Activated naive CD4-positive, alpha-beta T cell treated with anti-CD3 and anti-CD28 coated beads, Interleukin-2, amount 10 ng/mL, durations not matched to agents 7 days and 5 days (primary cell): ENCODE measurements at places on chromosomes 1 and 21.

DNA sequence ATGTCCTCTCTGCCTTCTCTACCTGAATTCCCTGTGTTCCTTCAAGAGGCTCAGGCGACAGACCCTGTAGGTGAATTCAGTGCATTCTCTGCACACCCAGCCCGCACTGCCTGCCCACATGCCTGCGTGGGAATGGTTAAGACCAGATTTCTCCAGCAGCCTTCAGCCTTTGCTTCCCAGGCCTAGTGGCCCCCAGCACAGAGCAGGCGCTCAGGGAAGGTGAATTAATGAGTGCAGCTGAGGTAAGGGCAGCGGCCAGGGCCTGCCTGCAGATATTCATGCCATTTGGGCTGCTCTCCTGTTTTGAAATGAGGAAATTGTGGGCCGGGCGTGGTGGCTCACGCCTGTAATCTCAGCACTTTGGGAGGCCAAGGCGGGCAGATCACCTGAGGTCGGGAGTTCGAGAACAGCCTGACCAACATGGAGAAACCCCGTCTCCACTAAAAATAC is 45.5 kb downstream of the IER5 start:
- DNase-seq: no peak
- no peaks in the 10 kb centered on the region for H3K36me3 ChIP-seq
- H3K27ac ChIP-seq: no peak overlapping the region
- H3K27me3 ChIP-seq: peaks cover 38% of the 10 kb centered on the region
- H3K4me3 ChIP-seq: peak overlapping the region; percentile 11
- peaks cover 66% of the 10 kb centered on the region for H3K4me1 ChIP-seq

DNA sequence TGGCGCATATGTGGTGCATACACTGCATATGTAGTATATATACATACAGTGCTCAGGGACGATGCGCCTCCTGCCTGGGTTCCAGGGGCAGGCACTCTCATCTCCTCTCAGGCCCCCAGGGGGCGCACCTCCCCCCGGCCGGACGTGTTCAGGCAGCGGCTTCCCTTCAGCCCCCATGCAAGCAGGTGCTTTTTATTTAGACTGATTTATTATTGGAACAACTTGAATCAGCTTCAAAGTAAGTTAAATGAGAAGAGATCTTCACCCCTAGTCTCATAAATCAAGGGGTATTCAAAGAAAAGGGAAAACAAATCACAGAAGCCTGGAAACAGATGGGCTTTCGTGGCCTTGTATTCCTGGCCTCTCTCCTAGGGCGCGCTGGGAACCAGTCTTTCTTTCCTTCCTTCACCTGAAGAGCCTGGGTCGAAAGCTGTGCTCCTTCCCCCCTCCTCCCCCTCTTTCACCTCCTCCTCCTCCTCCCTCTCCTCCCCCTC is 64.6 kb downstream of the UBIAD1 start:
- H3K36me3 ChIP-seq: no peaks in the 10 kb centered on the region
- H3K4me1 ChIP-seq: peaks cover 35% of the 10 kb centered on the region
- H3K27me3 ChIP-seq: peaks cover 56% of the 10 kb centered on the region

GRCh38 chr1:43382027-43382779 is 7.4 kb downstream of the MED8 start:
- H3K27ac ChIP-seq: no peak overlapping the region
- peaks cover 37% of the 10 kb centered on the region for H3K36me3 ChIP-seq
- H3K27me3 ChIP-seq: no peaks in the 10 kb centered on the region
- DNase-seq: no peak
- H3K4me1 ChIP-seq: peaks cover 6% of the 10 kb centered on the region

DNA sequence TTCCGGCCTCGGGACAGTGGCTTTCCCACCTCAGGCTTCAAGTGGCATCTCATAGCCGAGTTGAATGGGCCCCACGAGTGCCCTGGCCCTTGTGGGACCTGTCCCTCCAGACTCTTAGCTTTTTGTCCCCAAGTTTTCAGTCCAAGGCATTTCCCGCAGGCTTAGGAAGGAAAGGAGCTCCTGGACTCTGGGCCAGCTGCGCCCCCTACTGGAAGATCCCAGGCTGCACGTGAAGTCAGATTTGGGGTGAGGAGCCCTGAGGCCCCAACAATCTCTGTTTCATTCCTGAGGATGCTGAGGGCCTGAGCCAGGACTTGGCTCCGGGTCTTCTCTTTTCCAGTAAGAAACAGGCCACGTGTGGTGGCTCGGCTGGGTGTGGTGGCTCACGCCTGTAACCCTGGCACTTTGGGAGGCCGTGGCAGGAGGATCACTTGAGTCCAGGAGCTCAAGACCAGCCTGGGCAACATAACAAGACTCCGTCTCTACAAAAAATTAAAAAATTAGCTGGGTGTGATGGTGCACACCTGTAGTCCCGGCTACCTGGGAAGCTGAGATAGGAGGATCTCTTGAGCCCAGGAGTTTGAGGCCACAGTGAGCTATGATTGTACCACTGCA is 67.4 kb downstream of the ARHGEF10L start:
- H3K27ac ChIP-seq: no peak overlapping the region
- no peaks in the 10 kb centered on the region for H3K4me1 ChIP-seq
- peaks cover 8% of the 10 kb centered on the region for H3K27me3 ChIP-seq
- peak; percentile 69 for DNase-seq
- H3K36me3 ChIP-seq: no peaks in the 10 kb centered on the region
- H3K4me3 ChIP-seq: no peak overlapping the region

- no peak for DNase-seq
- peaks cover 7% of the 10 kb centered on the region for H3K27me3 ChIP-seq
- H3K27ac ChIP-seq: no peak overlapping the region
These were observed 17.6 kb upstream of the RWDD3 start for GRCh38 chr1:95216292-95216990.

GRCh38 chr1:109985247-109986053 is 885 bp downstream of the AHCYL1 start:
- DNase-seq: no peak
- H3K27ac ChIP-seq: peak overlapping the region; percentile 91
- peak overlapping the region; percentile 90 for H3K4me3 ChIP-seq
- H3K36me3 ChIP-seq: peaks cover 15% of the 10 kb centered on the region
- H3K27me3 ChIP-seq: peaks cover 17% of the 10 kb centered on the region

GRCh38 chr1:114224196-114224907 is 70.7 kb upstream of the SYT6 start:
- no peak overlapping the region for H3K4me3 ChIP-seq
- H3K27ac ChIP-seq: no peak overlapping the region
- peaks cover 4% of the 10 kb centered on the region for H3K27me3 ChIP-seq
- no peaks in the 10 kb centered on the region for H3K4me1 ChIP-seq
- DNase-seq: no peak

- no peak overlapping the region for H3K27ac ChIP-seq
- peaks cover 5% of the 10 kb centered on the region for H3K27me3 ChIP-seq
- H3K36me3 ChIP-seq: no peaks in the 10 kb centered on the region
- H3K4me1 ChIP-seq: no peaks in the 10 kb centered on the region
- H3K4me3 ChIP-seq: no peak overlapping the region
These were observed 7.6 kb downstream of the CYP4X1 start for GRCh38 chr1:47031059-47031458.

DNA sequence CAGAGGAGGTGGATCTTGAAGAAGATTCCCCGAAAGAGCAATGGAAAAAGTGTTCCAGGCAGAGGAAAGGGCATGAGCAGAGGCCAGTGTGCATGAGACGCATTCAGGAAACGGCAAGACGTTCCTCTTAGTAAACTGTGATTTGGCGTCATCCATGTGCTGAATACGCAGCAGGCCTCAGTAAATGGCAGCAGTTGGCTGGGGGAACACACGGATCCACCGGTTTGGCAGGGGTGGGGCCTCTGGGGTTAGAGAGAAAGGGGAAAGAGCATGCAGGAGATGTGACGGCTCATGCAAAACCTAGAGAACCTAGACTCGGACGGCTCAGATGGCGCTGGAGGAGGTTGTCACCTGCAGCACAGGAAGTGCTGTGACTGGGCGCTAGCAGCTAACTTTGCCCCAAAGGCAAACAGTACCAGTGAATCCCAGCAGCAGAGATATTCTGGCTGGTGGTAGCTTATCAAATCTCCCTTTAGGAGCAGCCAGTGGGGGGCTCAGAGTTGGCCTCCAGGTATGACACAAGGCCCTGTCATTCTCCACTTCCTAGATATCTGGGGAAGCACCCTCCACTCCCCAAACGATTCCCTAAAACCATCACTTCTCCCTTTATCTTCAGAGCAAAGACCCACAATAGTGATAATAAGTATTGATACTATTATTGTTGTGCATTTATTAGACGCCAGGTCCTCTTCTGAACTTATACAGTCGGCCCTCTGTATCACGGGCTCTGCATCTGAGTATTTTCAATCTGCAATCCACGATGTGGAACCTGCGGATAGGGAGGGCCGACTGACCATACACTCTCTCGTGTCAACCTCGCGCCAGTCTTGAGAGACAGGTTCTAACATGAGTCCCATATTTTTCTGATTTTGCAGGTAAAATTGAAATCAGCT is 7.6 kb downstream of the LAPTM5 start:
- peak overlapping the region; percentile 99 for H3K27ac ChIP-seq
- peaks cover 100% of the 10 kb centered on the region for H3K4me1 ChIP-seq
- peak overlapping the region; percentile 78 for H3K4me3 ChIP-seq
- H3K36me3 ChIP-seq: peaks cover 76% of the 10 kb centered on the region

DNA sequence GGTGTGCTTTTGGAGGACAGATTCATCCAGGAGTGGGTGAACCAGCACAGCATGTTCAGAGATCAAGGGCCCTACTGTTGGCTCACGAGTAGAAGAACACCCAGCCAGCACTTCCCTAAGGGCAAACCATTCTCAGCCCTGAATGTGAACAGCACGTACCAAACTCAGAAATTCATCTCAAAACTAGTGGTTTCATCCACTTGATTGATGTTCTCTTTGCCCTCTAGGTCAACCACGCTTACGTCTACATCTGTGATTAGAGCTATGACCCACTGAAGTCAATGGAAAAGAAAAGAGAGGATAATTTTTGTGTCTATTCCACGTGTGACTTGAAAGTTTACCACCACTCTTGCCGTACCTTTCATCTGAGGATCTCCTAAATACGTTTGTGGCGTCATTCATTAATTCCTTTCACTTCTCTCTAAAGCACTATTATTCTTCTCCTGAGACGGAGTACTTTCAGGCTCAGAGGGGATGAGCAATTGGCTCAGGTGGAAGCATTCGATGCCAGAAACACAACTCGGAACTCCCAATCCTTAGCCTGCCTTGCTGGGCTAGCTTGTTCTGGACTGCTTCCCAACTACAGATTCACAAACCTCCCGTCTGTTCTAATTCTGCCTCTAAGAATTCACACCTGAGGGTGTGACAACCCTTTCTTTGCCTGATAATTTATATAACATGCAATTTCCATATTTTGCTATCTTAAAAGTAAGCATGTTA is 57.3 kb upstream of the HIVEP3 start:
- peaks cover 10% of the 10 kb centered on the region for H3K4me1 ChIP-seq
- H3K36me3 ChIP-seq: peaks cover 2% of the 10 kb centered on the region
- no peak overlapping the region for H3K27ac ChIP-seq
- DNase-seq: no peak
- H3K4me3 ChIP-seq: no peak overlapping the region

- H3K36me3 ChIP-seq: peaks cover 18% of the 10 kb centered on the region
- DNase-seq: no peak
- no peaks in the 10 kb centered on the region for H3K27me3 ChIP-seq
- H3K4me3 ChIP-seq: no peak overlapping the region
- H3K27ac ChIP-seq: no peak overlapping the region
These were observed 6.8 kb downstream of the TPRG1L start for GRCh38 chr1:3631320-3632260.

DNA sequence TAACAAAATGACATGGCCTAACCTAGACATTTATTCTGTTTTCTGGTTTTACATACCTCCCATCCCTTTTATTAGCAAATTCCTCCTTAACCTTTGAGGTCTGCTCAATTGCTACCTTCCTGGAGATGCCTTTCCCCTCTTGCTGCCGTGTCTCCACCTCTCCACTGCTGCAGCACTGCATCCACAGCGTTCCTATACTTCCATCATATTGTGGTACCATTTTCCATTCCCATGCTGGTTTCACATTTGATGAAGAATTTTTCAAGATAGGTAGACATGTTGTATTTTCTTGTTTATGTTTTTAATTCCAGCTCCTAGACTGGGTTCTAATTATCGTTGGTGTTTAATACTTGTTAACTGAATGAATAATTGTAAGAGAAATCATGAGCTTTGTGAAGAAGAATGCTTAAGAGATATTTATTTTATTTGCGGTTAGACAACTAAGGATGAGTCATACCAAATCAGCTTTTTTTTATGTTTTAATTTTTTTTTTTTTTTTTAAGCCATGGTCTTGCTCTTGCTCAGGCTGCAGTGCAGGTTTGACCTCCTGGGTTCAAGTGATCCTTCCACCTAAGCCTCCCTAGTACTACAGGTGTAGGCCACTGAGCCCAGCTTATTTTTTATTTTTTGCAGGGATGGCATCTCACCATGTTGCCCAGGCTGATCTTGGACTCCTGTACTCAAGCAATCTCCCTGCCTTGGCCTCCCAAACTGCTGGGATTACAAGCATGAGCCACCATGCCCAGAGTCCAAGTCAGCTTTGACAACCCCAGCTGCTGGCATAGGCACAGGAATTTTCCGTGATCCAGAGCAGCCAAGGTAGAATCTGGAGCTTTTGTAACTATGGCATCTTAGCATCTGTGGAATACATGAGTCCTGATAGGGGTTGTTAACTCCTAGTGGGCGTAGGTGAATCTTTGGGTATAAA is 44.0 kb downstream of the ATP6V1G3 start:
- peaks cover 2% of the 10 kb centered on the region for H3K4me1 ChIP-seq
- no peak overlapping the region for H3K4me3 ChIP-seq
- H3K27ac ChIP-seq: no peak overlapping the region
- H3K27me3 ChIP-seq: no peaks in the 10 kb centered on the region
- peaks cover 2% of the 10 kb centered on the region for H3K36me3 ChIP-seq
- no peak for DNase-seq

DNA sequence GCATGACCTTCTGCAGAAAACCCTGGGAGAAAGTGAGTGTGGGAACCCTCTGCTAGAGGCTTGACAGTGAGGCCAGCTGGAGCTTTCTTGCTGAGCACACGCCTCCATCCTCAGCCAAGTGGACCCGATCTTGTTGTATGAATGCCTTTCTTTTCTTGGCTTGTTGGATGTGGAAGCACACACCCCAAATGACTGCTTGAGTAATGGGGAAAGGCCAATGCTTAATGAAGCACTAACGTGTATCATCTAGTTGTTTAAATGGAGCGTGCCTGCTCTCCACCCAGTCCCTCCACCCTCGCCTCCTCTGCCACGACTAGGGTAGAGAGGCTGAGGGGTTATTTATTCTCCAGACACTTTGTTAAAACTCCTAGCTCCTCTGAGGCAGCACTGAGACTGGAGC is 54.3 kb upstream of the IKBKE start:
- no peaks in the 10 kb centered on the region for H3K27me3 ChIP-seq
- no peak for DNase-seq
- no peak overlapping the region for H3K4me3 ChIP-seq
- no peaks in the 10 kb centered on the region for H3K4me1 ChIP-seq
- peaks cover 36% of the 10 kb centered on the region for H3K36me3 ChIP-seq

DNA sequence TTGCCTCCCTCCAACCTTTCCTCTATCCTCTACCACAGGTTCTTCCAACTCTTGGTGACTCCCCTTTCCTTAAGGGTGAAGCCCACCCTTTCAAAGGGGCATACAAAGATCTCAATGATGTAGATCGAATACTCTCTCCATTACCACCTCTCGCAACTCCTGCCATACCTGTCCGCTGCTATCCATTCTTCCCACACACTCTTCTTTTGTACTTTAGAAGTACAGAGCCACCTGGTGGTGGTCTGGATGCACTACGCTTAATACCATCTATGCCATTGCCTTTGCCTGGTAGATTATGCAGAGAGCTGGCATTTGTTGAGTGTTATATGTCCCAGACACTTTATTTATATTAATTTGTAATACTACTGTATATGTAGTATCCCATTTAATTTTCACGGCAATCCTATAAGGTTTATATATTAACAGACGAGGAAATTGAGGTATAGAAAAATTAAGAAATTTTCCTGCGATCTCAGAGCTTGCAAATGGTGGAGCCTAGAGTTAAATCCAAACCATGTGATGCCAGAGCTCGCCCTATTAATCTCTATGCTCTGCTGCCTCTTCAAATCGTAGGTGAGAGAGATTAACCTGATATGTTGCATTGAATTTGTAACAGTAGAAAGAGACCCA is 22.9 kb downstream of the TSHB start:
- H3K27ac ChIP-seq: no peak overlapping the region
- H3K4me3 ChIP-seq: no peak overlapping the region
- peaks cover 4% of the 10 kb centered on the region for H3K27me3 ChIP-seq
